Left kidney (tissue), 8 donors: ENCODE measurements at places on chromosomes 16 and 17. TPM values are rescaled to one million over a fixed set of nuclear protein-coding genes. Genes with fewer than 3 reads are reported as not detected.

DNA sequence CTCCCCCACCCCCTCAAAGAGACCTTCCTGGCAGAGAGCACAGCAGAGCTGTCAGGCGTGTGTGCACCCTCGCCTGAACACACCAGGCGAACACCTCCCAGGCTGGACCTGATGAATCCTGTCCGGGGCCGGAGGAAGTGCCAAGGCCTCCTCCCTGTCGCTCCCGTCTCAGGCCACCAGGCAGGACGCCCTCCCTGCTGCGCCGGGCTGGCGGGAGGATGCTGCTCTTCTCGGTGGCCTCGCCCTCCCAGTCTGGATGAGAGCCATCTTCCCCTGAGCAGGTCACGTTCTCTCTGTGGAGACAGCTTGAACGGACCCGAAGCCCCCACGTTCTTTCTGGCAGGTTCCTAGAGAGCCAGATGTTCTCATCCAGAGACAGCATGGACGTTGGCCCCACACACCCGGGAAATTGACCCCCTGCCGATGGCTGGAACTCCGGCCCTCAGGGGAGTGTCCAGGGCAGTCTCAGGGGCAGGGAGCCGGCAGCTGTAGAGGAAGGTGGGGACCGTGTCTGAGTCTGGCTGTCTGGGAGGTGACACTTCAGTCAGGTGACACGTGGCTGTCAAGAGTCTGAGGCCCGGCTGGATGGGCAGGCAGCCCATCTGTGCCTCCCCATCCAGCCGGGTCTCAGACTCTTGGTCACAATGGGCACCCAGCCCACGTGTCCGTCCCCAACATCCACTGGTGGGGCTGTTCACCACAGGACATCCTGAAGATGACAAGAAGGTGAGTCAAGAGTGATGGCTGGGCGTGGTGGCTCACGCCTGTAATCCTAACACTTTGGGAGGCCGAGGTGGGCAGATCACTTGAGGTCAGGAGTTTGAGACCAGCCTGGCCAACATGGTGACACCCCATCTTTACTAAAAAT is 5.0 kb upstream of the TIMP2 start:
- no peak for DNase-seq

- DNase-seq = no peak
Observed at GRCh38 chr16:79422064-79422463, 178.5 kb downstream of the MAF start.

DNA sequence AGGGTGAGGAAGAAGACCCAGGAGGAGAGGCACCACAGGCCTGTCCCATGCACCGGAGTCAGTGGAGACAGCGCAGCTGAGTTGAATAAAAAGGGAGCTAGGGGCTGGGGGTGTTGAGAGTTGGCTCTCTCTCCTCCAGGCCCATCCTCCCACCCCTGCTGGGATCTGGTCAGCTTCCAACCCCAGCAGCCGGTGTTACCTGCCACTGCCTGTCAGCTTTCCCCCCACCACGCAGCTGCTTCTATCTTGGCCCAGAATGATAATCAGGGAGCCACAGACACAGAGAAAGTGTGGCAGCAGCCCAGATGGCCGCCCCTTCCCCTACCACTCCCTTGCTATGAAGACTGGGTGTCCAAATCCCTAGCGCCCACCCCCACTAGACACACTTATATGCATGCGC is 120.6 kb upstream of the RPL38 start:
- DNase-seq = no peak

GRCh38 chr16:73016488-73016830 is 31.5 kb downstream of the ZFHX3 start:
- DNase-seq = no peak

GRCh38 chr16:87043231-87044031 is 273.8 kb downstream of the C16orf95 start:
- DNase-seq = no peak

GRCh38 chr16:56558024-56558747 is 6.7 kb upstream of the MT4 start:
- no peak for DNase-seq

GRCh38 chr17:61805399-61805798 is 57.9 kb downstream of the BRIP1 start:
- DNase-seq = no peak

- DNase-seq = no peak
Observed at GRCh38 chr16:4391631-4392381, 20.2 kb downstream of the VASN start.

DNA sequence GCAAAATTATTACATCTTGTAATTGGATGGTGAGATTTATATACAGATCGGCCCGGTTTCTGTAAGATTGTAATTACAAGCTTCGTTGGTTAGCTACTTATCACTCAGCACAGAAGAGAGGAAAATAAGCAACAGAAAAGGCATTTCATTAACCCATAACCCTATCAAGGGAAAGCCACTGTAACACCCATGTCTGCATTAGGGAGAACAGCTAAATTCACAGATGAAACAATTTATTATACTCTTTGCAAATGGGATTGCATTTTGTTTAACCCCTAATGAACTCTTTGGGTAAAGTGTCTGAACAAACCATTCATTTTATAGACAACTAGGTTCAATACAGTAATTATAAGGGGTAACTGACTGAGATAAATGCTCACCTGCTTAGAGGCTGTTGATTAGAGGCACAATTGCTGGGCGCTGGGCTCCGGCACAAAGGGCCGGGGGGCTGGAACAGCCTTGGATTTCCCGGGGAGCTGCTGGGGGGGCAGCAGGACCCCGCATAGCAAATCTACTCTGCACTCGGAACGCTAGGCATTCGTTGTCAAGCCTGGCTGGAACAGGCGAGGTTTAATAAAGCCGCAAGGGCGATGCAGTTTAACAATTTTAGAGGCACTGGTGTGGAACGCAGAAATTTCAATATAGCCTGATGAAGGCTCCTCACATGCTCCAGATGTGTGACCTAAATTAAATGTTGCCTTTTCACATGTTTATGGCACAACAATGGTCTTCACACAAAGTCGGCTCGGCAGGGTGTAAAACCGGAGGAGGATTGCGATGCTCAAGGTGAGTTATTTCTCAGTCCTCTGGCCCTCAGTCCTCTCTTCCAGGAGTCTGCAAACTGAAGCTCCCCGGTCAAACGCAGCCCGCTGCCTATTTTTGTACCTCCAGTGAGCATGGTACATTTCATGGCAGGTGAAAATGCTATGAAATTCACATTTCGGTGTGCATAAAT is 134.0 kb upstream of the IRX6 start:
- no peak for DNase-seq

- no peak for DNase-seq
Observed at GRCh38 chr17:50785946-50786570, 18.7 kb upstream of the ANKRD40CL start.

- DNase-seq = no peak
Observed at GRCh38 chr17:34308371-34308770, 10.9 kb upstream of the CCL8 start.

GRCh38 chr17:7063518-7064094 is 16.4 kb downstream of the CLEC10A start:
- no peak for DNase-seq

DNA sequence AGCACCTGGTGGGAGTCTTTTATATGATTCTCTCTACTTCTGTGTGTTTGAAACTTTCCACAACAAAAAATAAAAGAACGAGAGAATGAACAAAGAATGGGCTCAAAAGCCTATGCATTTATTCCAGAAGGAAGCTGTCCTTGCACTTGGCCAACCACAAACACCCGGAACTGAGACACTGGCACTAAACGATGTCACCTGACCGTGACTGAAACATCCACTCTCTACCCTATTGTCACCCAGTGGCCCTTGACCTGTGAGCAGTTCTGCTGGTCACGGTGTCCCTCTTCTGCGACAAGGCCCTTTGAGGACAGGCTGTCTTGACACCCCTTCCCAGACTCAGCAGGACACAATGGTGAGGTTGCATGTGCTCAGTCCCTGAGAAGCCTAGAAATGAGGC is 56.6 kb downstream of the TEKT5 start:
- DNase-seq = no peak

- no peak for DNase-seq
Observed at GRCh38 chr17:78718575-78719208, 63.4 kb downstream of the CYTH1 start.

GRCh38 chr16:78443542-78444364 is 344.3 kb downstream of the WWOX start:
- no peak for DNase-seq

DNA sequence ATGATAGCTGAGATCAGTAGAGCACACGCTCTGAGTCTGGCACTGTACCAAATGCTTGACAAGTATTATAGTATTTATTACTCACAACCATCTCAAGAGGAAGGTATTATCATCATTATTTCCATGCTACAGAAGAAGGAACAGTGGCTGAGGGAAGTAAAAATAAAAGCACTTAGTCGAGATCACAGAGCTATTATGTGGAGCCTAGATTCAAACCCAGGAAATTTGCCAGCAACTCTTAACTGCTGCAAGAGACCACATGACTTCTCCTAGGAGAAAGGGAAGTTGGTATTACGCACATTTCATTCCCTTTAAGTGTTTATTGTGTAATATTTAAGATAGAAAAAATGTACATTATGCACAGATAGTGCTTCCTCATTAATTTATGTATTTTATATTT is 1.0 kb upstream of the RHOT1 start:
- peak; percentile 44 for DNase-seq

GRCh38 chr16:85750827-85751697 is at the start of gene C16orf74:
TSS of gene C16orf74 (minus strand) at chr16:85751096. CDS start at chr16:85735217, 15,879 bp downstream.
- DNase-seq = peak; percentile 22

- DNase-seq = no peak
Observed at GRCh38 chr16:1938316-1938715, 4.7 kb downstream of the MSRB1 start.

DNA sequence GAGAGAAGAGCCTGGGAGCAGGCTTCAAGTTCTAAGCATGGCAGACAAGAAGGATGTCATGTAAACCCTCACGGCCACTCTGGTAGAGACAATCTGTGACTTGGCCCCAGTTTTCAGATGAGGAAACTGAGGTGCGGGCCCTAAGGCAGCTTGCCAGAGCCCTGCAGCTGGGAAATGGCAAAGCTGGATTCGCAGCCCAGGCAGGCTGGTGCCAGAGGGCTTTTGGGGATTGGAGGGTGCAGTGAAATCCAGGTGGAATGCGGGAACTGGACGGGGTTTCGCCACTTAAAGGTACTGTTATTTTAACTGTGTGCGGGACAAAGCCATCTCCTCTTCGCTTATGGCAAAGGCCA is 477 bp upstream of the OSGIN1 start:
- DNase-seq = no peak

DNA sequence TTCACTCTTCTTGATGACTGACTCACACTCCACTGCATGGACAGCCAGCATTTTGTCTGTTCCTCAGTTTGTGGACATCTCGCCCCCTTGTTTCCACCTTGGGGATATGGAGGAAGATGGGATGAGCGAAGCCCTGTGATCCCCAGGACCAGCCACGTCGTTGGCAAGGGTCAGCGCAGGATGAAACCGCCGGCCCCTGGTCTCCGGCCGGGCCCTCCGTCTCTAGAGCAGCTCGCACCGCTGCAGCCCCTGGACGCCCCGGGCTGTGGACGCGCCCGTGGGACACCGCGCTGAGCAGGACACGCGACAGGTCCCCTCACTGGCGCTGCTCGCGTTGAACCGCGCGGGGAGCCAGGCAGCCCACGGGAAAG is 604 bp upstream of the ZC3H18 start:
- no peak for DNase-seq

Gene NPIPB2
- 13.6 TPM for polyA plus RNA-seq

Gene UBALD2
- 23.1 TPM for polyA plus RNA-seq

Gene KRTAP9-1
- not detected for polyA plus RNA-seq

Gene LRRC36
- 8.7 TPM for polyA plus RNA-seq

Gene CA5A
- polyA plus RNA-seq = 0.25 TPM

Gene PRR11
- 27.9 TPM for polyA plus RNA-seq

Gene SRCAP
- 37.1 TPM for polyA plus RNA-seq

Gene ARHGAP23
- polyA plus RNA-seq = 50.5 TPM

Gene AGRP
- polyA plus RNA-seq = 0.18 TPM

Gene GINS3
- polyA plus RNA-seq = 15.0 TPM
